PC-9 (cell line): ENCODE measurements at places on chromosomes 7 and 10.
A peak's percentile ranks its signal among the peaks of the same experiment; 100 is the strongest.

- no peaks in the 10 kb centered on the region for H3K27me3 ChIP-seq
- no peaks in the 10 kb centered on the region for H3K4me1 ChIP-seq
- H3K36me3 ChIP-seq = no peaks in the 10 kb centered on the region
- no peak overlapping the region for H3K4me3 ChIP-seq
These were observed 88.7 kb upstream of the KCTD7 start for GRCh38 chr7:66539902-66540375.

DNA sequence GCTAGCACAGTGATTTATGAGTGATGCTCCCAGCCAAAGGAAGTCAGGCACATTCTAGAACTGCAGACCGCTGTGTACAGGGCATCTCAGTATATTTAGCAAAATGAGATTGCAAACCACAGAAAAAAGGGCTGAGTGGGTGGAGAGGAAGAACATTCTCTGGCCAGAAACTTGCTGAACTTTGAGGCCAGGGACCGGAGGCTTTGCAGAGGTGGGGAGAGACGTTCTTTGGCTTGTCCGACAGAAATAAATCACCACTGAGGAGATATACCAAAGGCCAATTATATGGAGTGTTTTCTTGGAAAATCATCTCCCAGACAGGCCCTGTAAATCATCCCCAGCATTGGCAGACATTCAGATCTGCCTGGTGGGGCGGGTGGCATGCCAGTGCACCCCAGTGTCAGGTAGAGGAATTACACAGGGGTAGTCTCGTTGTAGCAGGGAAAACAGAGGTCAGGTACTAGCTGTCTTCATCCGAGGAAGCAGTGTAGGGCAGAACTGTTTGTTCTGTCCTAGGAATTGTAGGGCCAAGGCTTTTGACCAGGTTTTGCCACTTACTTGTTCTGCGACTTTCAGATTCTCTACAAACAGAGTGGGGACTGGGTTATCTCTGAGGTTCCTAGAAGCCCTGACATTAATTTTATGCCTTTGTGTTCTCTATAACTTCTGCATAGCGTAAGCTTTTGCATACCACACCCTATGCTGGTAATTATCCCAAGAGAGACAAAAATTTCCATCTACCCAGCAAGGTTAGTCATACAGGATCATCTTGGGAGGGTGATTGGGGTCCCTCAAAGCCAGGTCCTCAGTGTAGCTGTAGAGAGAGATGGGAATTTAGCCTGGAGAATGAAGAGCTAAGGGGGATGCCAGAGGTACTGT is 655.6 kb downstream of the LRMDA start:
- DNase-seq = no peak
- no peaks in the 10 kb centered on the region for H3K36me3 ChIP-seq
- no peak overlapping the region for H3K4me3 ChIP-seq
- H3K4me1 ChIP-seq = no peaks in the 10 kb centered on the region

GRCh38 chr7:67006965-67007364 is 10.3 kb downstream of the TYW1 start:
- no peaks in the 10 kb centered on the region for H3K36me3 ChIP-seq
- no peaks in the 10 kb centered on the region for H3K4me1 ChIP-seq
- no peak overlapping the region for H3K27ac ChIP-seq
- H3K4me3 ChIP-seq = no peak overlapping the region

DNA sequence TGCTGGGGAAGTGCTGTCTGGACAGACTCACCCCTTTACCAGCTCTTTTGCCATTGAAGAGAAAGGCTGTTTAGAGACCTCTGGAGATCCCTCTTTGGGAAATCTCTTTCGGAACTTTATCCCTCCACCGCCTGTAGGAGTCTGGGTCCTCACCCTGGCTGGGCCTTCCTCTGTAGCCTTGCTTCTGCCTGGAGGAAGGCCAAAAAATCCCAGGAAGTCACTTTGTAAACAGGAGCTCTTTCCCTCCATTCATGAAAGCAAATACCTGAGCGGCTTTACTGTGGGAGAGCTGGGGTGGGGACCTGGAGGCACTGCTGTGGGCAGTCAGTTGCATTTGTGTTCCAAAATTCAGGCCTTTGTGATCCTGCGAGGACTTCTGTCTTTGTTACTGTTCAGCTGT is 126.2 kb downstream of the KLF6 start:
- no peak for DNase-seq
- peaks cover 8% of the 10 kb centered on the region; the same call in 1 of the 2 replicates for H3K4me1 ChIP-seq
- H3K27ac ChIP-seq = no peak overlapping the region
- H3K4me3 ChIP-seq = no peak overlapping the region

DNA sequence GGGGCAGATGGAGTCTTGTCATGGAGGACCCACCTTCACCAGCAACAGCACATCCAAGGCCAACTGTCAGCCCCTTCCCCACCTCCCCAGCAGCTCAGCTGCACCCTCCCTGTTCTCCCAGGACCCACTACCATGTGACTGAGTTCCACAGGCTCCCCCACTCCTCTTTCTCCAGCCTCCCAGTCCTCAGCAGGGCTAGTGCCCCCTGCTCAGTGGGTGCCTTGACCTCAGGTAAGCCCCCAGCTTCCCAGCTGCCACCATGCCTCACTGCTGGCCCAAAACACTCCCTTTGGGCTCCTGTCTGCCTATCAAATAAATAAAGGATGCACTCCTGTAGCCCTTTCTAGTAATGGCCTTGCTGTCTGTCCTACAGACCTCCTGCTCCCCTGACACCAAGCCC is 174.4 kb downstream of the SLIT1 start:
- no peak overlapping the region for H3K4me3 ChIP-seq
- DNase-seq = no peak
- no peaks in the 10 kb centered on the region for H3K4me1 ChIP-seq
- no peaks in the 10 kb centered on the region for H3K27me3 ChIP-seq
- no peak overlapping the region for H3K27ac ChIP-seq
- no peaks in the 10 kb centered on the region for H3K36me3 ChIP-seq

DNA sequence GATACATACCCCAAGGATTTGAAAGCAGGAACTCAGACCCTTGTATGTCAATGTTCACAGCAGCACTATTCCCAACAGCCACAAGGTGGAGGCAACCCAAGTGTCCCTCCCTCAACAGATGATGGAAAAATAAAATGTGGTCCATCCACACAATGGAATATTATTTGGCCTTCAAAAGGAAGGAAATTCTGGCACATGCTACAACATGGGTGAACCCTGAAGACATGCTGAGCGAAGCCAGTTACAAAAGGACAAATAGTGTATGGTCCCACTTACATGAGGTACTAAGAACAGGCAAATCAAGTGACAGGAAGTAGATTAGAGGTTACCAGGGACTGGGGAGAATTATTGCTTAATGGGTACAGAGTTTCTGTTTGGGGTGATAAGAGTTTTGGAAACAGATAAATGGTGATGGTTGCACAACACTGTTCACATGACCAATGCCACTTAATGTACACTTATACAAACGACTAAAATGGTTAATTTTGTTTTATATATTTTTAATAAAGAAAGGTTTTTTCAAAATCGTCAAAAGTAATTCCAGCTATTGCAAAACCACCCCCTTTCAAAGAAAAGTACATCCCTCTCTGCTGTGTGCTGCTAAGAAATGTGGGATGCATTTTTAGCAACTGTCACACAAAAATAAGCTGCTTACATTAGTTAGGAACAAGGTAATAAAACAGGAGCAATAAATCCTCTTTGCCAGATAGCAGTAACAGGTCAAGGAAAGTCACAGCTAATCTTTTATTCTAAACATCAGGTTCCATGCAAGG is 85.7 kb downstream of the GRB10 start:
- H3K4me3 ChIP-seq = no peak overlapping the region
- peaks cover 7% of the 10 kb centered on the region; the same call in 1 of the 2 replicates for H3K36me3 ChIP-seq
- no peaks in the 10 kb centered on the region for H3K27me3 ChIP-seq
- H3K4me1 ChIP-seq = no peaks in the 10 kb centered on the region

DNA sequence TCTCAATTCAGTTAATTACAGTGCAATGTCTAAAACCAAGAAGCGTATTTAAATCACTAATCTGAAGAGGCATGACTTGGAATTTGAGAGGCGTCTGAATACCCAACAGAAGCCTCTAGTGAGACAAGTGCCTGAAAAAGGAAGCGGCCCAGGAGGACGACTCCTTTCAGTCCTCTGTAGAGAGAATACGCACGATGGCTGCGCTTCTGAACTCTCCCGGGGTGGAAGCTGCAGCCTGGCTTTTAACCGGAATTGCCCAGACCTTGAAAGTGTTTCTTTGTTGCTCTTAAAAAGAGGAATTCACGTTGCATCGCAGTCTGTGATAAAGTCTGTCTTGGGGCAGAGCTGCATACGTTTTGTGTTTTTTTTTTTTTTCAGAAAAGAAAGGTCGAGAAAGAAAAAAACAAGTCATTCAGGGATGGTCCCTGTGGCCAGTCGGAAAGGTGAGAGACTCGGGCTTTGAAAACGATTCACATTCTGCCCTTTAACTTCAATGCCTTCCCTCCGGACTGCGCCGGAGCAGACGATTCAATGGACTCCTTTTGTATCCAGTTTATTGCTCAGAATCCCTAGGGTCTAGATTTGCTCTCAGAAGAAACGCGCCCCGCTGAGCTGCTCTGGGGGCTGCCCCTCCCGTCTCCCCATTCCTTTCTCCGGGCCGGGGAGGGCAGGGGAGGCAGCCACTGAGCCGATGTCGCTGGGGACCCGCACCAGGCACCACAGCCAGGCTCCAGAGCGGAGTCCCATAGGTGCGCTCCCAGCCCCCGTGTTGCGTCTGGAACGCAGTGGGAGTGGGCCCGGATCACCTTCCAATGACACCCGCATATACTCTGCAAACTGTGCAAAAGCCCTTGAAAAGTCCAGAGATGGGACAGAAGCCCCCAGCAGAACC is 994 bp upstream of the PTF1A start:
- no peak for DNase-seq
- no peaks in the 10 kb centered on the region for H3K36me3 ChIP-seq
- no peak overlapping the region for H3K4me3 ChIP-seq
- H3K27me3 ChIP-seq = no peaks in the 10 kb centered on the region

GRCh38 chr10:110395350-110396283 is 90.9 kb upstream of the SMNDC1 start:
- peak; percentile 72 for DNase-seq
- H3K4me3 ChIP-seq = no peak overlapping the region
- peaks cover 66% of the 10 kb centered on the region for H3K4me1 ChIP-seq
- H3K36me3 ChIP-seq = no peaks in the 10 kb centered on the region

DNA sequence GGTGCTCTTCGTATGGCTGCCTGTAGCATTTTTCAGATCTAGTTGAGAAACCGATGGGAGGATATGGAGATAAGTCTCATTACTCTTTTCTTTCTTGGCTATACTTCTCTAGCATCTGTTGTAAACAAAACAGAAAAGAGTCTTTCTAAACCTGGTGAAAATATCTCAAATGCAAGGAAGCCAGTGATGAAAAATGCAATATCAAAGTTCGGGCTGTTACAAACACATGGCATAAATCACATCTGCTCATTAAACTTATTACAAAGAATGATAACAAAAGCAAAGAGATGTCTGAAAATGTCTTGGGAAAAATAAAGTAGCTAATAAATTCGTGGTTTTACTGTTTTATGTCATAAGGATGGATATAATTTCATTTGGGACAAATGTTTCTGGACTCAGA is 71.8 kb upstream of the IGFBP3 start:
- H3K27me3 ChIP-seq = no peaks in the 10 kb centered on the region
- no peak overlapping the region for H3K27ac ChIP-seq
- DNase-seq = no peak
- no peaks in the 10 kb centered on the region for H3K36me3 ChIP-seq
- no peak overlapping the region for H3K4me3 ChIP-seq

DNA sequence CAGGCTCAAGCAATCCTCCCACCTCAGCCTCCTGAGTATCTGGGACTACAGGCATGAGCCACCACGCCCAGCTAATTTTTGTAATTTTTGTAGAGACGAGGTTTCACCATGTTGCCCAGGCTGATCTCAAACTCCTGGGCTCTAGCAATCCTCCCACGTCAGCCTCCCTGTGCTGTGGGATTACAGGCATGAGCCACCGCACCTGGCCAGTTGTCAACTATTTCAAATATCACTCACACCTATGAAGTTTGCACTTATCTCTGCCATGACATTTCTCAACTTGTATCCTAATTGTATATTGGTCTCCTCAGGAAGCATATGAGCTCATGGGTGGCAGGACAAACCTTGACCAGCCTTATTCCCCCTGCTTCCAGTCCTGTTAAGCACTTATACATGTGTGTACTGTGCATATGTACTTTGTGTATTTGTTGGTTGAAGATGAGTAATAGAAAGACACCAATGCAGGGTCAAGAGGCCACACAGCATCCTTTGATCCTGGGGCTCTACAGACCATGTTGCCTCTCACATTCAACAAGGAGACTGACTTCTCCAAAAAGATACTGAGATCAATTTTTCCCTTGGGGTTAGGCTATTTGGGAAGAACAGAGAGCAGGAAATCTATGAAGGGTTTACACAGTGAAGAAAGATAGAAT is 82.2 kb downstream of the SLC16A9 start:
- no peaks in the 10 kb centered on the region for H3K36me3 ChIP-seq
- H3K27ac ChIP-seq = no peak overlapping the region
- H3K4me1 ChIP-seq = no peaks in the 10 kb centered on the region
- no peak overlapping the region for H3K4me3 ChIP-seq
- DNase-seq = no peak

GRCh38 chr7:39043531-39043930 is 65.8 kb downstream of the POU6F2 start:
- H3K27ac ChIP-seq = no peak overlapping the region
- no peaks in the 10 kb centered on the region for H3K4me1 ChIP-seq
- DNase-seq = no peak
- no peaks in the 10 kb centered on the region for H3K36me3 ChIP-seq
- peaks cover 13% of the 10 kb centered on the region for H3K27me3 ChIP-seq

DNA sequence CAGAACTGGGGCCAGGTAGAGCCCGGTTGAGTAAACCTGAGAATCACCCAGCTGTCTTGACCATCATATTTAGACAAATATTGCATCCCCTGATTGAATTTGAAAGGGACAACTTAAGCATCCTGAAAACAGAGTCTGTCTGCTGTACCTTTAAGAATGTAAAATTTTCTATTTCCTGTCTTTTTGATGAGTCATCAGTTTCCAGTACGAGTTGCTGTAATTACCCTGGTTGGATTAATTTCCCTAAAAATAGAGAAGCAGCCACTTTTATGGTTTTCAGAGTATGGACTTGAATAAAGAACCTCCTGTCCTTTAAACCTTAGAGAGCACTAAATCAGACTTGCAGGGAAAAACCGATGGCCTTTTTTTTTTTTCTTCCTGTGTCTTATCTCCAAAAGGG is 164.6 kb upstream of the SH2B2 start:
- H3K36me3 ChIP-seq = no peaks in the 10 kb centered on the region
- H3K27me3 ChIP-seq = no peaks in the 10 kb centered on the region
- peak; percentile 36 for DNase-seq
- H3K4me1 ChIP-seq = peaks cover 14% of the 10 kb centered on the region
- peak overlapping the region; percentile 36 for H3K27ac ChIP-seq
